ENCODE measurements at places on chromosomes 12 and 14. TPM values are rescaled to one million over a fixed set of nuclear protein-coding genes. Genes with fewer than 3 reads are reported as not detected.

LRIG3 gene
- total RNA-seq, result 5.1 TPM

PLD4 gene
- total RNA-seq, result not detected

GPR135 gene
- 1.1 TPM for total RNA-seq

C1QL4 gene
- 6.6 TPM for total RNA-seq

KRT3 gene
- total RNA-seq, result not detected

ANAPC5 gene
- total RNA-seq, result 90.0 TPM

POTEG gene
- not detected for total RNA-seq

P2RX2 gene
- total RNA-seq, result not detected

RERG gene
- total RNA-seq, result 0.30 TPM

C12orf76 gene
- 7.8 TPM for total RNA-seq

AICDA gene
- total RNA-seq, result 0.07 TPM

CYP27B1 gene
- 2.2 TPM for total RNA-seq

INHBE gene
- total RNA-seq, result 0.09 TPM

GZMH gene
- not detected for total RNA-seq

TBPL2 gene
- not detected for total RNA-seq

NRXN3 gene
- 1.1 TPM for total RNA-seq

KRT74 gene
- not detected for total RNA-seq

RIMKLB gene
- 22.9 TPM for total RNA-seq

SMOC1 gene
- total RNA-seq, result 17.4 TPM

OTUB2 gene
- total RNA-seq, result 3.0 TPM

TEX52 gene
- total RNA-seq, result not detected

CAMKK2 gene
- total RNA-seq, result 25.8 TPM

KRT81 gene
- 4,151 TPM for total RNA-seq

CLEC1B gene
- not detected for total RNA-seq

MAP3K9 gene
- total RNA-seq, result 4.5 TPM

KCNC2 gene
- not detected for total RNA-seq

KRT77 gene
- not detected for total RNA-seq

C12orf50 gene
- total RNA-seq, result 0.12 TPM

ALDH1L2 gene
- 3.2 TPM for total RNA-seq

VEZT gene
- total RNA-seq, result 74.3 TPM

RNF10 gene
- total RNA-seq, result 98.6 TPM

AQP2 gene
- not detected for total RNA-seq

MIPOL1 gene
- 3.0 TPM for total RNA-seq

IL26 gene
- total RNA-seq, result not detected

SERPINA5 gene
- 0.15 TPM for total RNA-seq

PAX9 gene
- total RNA-seq, result 2.0 TPM

WNT5B gene
- 2.9 TPM for total RNA-seq

BLTP3B gene
- 12.3 TPM for total RNA-seq

CFAP54 gene
- total RNA-seq, result 0.59 TPM

TPH2 gene
- not detected for total RNA-seq

FSCB gene
- total RNA-seq, result not detected

HOXC10 gene
- 3.8 TPM for total RNA-seq

ANHX gene
- total RNA-seq, result not detected

GLT8D2 gene
- 0.22 TPM for total RNA-seq

ANKS1B gene
- total RNA-seq, result 0.35 TPM

CMKLR1 gene
- total RNA-seq, result not detected

Data from A549 treated with Mapracorat at 1 μM for 4 hours (cell line).